ENCODE measurements at places on chromosomes 5 and 9.

DNA sequence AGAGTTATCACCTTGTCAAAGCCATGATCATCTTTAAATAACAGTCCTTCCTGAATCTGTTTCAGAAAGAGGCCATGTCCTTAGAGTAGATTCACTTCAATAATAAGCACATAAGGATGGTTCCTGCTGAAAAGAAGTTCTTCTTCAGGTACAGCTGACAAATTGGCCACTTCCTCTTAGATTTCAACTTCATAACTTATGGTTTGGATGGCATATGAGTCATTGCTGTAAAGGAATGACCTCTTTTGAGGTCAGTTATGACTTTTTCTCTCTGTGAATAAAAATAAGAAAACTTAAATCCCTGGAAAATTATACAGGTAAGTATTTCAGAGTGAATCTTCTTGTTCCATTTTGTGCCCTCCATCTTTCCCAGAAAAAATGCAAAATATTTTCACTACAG, 555.3 kb upstream of the ZNF462 start:
- no peaks in the 10 kb centered on the region for H3K4me1 ChIP-seq
- no peak overlapping the region for H3K4me3 ChIP-seq
- no peak for DNase-seq
- no peaks in the 10 kb centered on the region for H3K27me3 ChIP-seq
- no peak overlapping the region for H3K27ac ChIP-seq

DNA sequence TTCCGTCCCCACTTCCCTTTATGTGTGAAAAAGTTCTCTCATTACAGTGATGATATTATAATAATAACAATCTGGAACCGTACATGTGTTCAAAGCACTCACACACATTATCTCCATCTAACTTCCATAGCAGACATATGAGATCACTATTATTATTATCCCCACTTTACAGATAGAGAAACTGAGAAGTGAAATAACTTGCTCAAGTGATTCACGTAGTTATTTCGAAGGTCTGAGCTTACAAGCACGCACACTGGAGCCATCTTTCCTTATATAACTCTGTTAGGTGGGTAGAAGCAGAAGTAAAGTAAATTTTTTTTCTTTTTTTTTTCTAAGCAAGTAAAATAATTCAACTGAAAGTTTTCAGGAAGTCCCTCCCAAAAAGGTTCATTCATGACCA, 62.9 kb upstream of the PTGER4 start:
- peaks cover under 1% of the 10 kb centered on the region for H3K36me3 ChIP-seq
- H3K27me3 ChIP-seq: no peaks in the 10 kb centered on the region
- no peak for DNase-seq
- no peak overlapping the region for H3K4me3 ChIP-seq
- H3K4me1 ChIP-seq: peaks cover 13% of the 10 kb centered on the region

- DNase-seq: no peak
- H3K27me3 ChIP-seq: peaks cover 37% of the 10 kb centered on the region
- H3K4me3 ChIP-seq: no peak overlapping the region
- H3K27ac ChIP-seq: no peak overlapping the region
- peaks cover 3% of the 10 kb centered on the region for H3K4me1 ChIP-seq
- H3K36me3 ChIP-seq: no peaks in the 10 kb centered on the region
Observed at GRCh38 chr9:137167277-137167746, 2.5 kb downstream of the LRRC26 start.

DNA sequence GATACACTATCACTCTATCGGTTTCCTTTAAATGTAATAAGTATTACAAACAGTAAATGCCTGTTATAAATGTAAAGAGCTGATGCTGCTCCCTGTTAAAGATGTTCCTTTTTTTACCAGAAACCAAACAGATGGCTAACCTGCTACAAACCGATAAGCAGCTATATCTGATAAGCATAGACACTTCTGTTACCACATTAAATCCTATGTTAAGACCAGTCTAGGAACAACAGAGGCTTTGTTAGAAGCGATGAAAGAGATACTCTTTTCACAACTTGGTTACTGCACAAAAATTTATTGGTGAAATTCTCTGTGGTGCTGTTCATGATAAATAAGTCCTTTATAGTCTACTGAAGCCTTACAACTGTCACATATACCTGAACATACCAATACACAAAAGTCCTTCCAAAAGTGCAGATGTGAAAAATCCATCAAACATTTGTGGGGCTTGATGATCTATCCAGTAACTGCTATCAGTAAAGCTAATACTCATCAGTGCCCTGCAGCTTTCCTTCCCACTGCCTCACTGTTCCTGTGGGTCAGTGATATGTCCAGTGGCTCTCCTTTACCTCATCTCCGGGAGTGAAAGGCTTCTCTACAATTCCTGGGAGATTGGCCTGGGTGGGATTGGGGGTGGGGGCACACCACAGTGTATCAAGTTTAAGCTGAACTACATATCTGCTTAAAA, 25.8 kb upstream of the PRXL2C start:
- no peak overlapping the region for H3K27ac ChIP-seq
- DNase-seq: no peak
- no peaks in the 10 kb centered on the region for H3K4me1 ChIP-seq
- H3K27me3 ChIP-seq: peaks cover 3% of the 10 kb centered on the region
- no peak overlapping the region for H3K4me3 ChIP-seq

DNA sequence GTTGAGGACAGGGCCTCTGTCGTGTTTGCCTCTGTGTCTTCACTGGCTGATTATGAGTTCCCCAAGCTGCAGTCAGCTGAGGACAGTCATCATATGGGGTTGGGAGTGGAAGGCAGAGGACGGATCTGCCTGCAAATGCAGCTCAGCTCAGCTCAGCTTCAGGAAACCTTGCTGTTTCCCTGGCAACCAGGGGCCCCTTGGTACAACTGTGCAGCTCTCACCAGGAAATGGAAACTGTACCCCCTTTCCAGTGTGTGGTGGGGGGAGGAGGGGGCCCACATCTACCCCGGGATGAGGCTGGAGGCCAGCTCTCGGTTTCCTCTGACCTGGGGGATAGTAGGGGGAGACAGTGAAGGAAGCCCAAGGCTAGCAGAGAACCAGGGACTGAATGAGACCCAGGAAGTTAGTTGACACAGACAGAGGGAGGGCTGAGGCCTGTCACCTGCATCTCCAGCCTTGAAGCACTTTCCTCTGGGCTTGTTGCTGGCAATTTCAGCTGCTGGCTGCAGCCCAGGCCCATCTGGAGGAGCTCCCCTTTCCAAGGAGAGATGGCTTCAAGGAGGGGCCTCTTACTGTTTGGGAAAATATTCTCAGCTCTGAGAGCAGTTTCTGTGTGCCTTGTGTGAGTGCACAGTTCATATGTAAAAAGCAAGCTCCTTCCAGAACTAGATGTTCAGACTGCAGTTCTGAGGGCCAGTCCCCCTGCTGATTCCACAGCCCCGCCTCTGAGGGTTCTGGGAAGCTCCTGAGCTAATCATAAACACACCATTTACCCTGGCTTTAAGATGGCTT, 6.9 kb downstream of the ANXA6 start:
- H3K27me3 ChIP-seq: no peaks in the 10 kb centered on the region
- H3K36me3 ChIP-seq: peaks cover 71% of the 10 kb centered on the region
- peaks cover 93% of the 10 kb centered on the region for H3K4me1 ChIP-seq
- DNase-seq: peak; percentile 86
- peak overlapping the region; percentile 92 for H3K27ac ChIP-seq

GRCh38 chr9:27423915-27424710, 100.0 kb upstream of the IFNK start:
- no peak overlapping the region for H3K4me3 ChIP-seq
- no peak overlapping the region for H3K27ac ChIP-seq
- no peaks in the 10 kb centered on the region for H3K36me3 ChIP-seq

DNA sequence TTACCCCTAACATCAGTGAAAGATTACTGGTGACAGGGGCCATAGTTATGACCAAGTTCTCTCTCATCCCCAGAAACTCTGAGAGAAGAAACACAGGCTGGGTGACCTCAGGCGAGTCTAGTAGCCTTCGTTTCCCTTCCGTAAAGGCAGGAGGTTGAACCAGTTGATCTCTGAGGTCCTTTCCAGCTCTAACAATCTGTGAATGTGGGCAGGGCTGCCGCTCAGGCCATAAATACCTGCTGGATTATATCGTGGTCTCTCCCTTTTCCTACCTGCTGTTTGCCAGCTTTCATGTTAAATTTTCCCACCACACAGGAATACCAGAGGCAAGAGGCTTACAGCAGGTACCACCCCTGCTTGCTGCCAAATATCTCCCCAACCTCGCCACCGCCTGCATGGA, 357.5 kb downstream of the SH3GL2 start:
- H3K4me3 ChIP-seq: no peak overlapping the region
- no peaks in the 10 kb centered on the region for H3K4me1 ChIP-seq
- H3K27ac ChIP-seq: no peak overlapping the region

GRCh38 chr9:13929013-13929412, 384.9 kb downstream of the NFIB start:
- DNase-seq: no peak
- H3K4me3 ChIP-seq: no peak overlapping the region
- no peaks in the 10 kb centered on the region for H3K27me3 ChIP-seq
- no peaks in the 10 kb centered on the region for H3K4me1 ChIP-seq
- H3K36me3 ChIP-seq: no peaks in the 10 kb centered on the region
- H3K27ac ChIP-seq: no peak overlapping the region

DNA sequence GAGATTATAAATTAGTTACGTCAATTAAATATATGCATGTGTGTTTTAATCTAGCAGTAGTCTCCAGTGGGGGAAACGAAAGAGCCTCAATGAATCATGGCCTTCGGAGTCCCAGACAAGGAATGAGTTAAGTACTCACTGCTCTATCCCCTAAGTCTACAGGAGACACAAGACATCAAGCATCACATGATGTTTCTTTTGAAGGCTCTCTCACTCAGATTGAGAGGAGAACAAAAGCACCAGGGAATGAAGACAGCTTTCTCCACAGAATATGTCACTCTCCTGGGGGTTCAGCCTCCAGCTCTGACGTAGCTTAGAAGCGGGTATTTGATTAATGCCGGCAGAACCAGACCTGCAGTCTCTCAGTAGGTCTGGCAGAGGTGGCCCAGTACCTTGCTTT, 381.4 kb downstream of the ACTL7B start:
- no peaks in the 10 kb centered on the region for H3K27me3 ChIP-seq
- H3K4me3 ChIP-seq: no peak overlapping the region
- H3K27ac ChIP-seq: no peak overlapping the region

DNA sequence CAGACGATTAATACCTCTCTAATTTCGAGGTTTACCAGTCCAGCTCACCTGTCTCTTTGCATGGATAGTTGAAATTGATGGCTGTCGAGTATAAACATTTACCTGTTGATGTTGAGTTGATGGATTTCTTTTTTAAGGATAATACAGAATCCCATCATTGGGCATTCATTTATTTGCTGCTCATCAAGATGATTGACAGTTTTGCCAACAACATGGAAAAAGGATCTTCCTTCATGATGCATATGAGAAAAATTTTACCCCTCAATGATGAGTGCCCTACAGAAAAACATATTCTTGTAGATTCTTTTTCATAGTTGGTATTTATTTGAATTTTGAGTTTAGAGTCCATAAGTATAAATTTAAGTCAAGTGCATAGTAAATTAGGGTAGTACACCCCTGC, 59.2 kb downstream of the ZCCHC7 start:
- H3K27ac ChIP-seq: no peak overlapping the region
- no peak overlapping the region for H3K4me3 ChIP-seq
- peaks cover 12% of the 10 kb centered on the region for H3K4me1 ChIP-seq

DNA sequence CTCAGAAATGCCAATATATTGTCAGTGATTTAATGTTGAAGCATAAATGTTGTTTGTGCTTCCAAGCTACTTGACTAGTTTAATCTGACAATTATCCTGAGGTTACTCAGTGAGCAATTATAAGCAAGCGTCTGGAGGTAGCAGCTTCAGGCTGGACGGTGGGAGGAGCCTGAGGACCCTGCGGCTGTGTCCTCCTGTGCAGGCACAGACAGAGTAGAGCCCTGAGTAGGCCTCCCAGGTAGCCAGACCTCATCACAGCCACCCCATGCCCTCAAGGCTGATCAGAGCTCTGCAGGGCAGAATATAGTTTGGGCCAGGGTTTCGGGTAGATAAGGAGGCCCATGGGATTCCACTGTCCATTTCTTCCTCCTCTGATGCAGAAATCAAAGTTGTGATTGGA, 153.6 kb downstream of the DRD1 start:
- no peaks in the 10 kb centered on the region for H3K27me3 ChIP-seq
- H3K27ac ChIP-seq: no peak overlapping the region
- DNase-seq: no peak

DNA sequence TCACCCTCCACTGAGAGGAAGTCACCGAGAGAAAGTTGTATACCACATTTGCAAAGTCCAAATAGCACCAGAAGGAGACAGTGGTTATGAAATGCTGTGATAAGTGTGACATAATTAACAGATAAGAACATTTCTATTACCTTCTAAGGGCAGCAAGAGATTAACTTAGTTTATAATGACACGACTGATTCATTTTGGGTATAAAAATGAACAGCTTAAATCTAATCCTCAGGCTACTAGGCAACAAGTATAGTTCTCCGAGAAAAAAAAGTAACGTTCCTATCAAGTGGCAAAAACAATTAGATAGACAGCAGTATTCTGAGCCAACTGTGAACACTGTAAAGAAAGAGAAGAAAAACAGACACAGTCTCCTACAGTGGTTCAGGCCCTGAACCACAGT, 431.2 kb upstream of the GRAMD2B start:
- H3K27ac ChIP-seq: no peak overlapping the region
- H3K4me1 ChIP-seq: no peaks in the 10 kb centered on the region
- no peaks in the 10 kb centered on the region for H3K27me3 ChIP-seq
- H3K36me3 ChIP-seq: no peaks in the 10 kb centered on the region

DNA sequence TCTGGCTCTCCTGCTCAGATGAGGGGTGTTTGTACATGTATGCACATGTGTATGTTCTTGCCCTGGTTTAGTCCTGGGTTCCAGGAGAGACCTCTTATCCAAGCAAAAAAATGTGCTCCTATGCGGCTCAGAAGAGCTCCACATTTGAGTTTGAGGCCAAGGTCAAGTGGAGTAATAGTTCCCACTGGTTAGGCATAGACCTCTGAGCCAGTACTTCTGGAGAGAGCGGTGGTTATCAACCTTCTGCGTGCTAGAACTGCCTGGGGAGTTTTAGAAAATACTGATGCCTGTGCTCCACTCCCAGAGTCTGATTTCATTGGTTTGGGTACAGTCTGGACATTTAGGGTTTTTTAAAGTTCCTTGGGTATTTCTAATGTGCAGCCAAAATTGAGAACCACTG, 51.5 kb downstream of the LIX1 start:
- H3K36me3 ChIP-seq: peaks cover 3% of the 10 kb centered on the region
- no peak overlapping the region for H3K4me3 ChIP-seq
- H3K4me1 ChIP-seq: peaks cover 17% of the 10 kb centered on the region
- no peak for DNase-seq

DNA sequence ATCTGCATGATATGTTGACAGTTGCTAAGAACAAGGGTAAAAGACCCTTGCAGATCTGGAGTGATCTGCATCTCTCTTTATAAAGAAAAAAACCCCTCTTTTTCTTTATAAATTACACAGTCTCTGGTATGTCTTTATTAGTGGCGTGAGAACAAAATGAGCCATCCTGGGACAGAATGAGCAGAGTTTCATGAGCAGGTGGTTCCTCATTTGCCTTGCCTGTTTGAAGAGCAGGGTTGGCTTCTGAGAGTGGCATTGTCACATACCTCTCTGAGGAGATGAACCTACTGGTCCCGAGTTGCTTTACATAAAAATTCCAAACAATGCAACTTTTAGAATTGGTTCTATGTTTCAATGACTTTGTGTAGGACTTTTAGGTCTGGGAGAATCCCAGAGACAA, 94.3 kb downstream of the INSYN2B start:
- no peak overlapping the region for H3K27ac ChIP-seq
- no peak for DNase-seq
- H3K4me1 ChIP-seq: no peaks in the 10 kb centered on the region
- no peaks in the 10 kb centered on the region for H3K27me3 ChIP-seq

- peaks cover 3% of the 10 kb centered on the region for H3K36me3 ChIP-seq
- H3K4me1 ChIP-seq: no peaks in the 10 kb centered on the region
- no peak overlapping the region for H3K27ac ChIP-seq
- H3K4me3 ChIP-seq: no peak overlapping the region
Observed at GRCh38 chr9:3329361-3329760, 196.4 kb downstream of the RFX3 start.

All from activated CD8-positive, alpha-beta T cell treated with anti-CD3 and anti-CD28 coated beads, Interleukin-2, amount 10 ng/mL, durations not matched to agents 7 days and 5 days (primary cell).